ENCODE measurements at places on chromosomes 12 and 14.

- no peak overlapping the region for H3K27ac ChIP-seq
- peaks cover 50% of the 10 kb centered on the region for H3K36me3 ChIP-seq
- peaks cover 30% of the 10 kb centered on the region for H3K4me1 ChIP-seq
- DNase-seq: no peak
Measured at GRCh38 chr14:89252887-89253532, 164.0 kb downstream of the FOXN3 start.

- H3K27me3 ChIP-seq: peaks cover 20% of the 10 kb centered on the region
- H3K36me3 ChIP-seq: no peaks in the 10 kb centered on the region
- peaks cover 25% of the 10 kb centered on the region for H3K4me1 ChIP-seq
- H3K27ac ChIP-seq: no peak within 1 kb of the TSS
- H3K4me3 ChIP-seq: peak within 1 kb of the TSS; percentile 58
Measured at GRCh38 chr14:90815822-90816662, at the start of gene TTC7B. Gene TTC7B (minus strand): TSS chr14:90816430. CDS start chr14:90816295, 135 bp downstream.

- no peaks in the 10 kb centered on the region for H3K27me3 ChIP-seq
- H3K27ac ChIP-seq: no peak overlapping the region
- H3K36me3 ChIP-seq: no peaks in the 10 kb centered on the region
- H3K4me3 ChIP-seq: no peak overlapping the region
Measured at GRCh38 chr14:72315714-72316113, 383.5 kb downstream of the RGS6 start.

- peaks cover 12% of the 10 kb centered on the region for H3K4me1 ChIP-seq
- peak; percentile 98 for DNase-seq
- H3K4me3 ChIP-seq: no peak overlapping the region
- no peaks in the 10 kb centered on the region for H3K27me3 ChIP-seq
- peaks cover 10% of the 10 kb centered on the region for H3K36me3 ChIP-seq
Measured at GRCh38 chr14:34797747-34798583, 77.2 kb downstream of the BAZ1A start.

DNA sequence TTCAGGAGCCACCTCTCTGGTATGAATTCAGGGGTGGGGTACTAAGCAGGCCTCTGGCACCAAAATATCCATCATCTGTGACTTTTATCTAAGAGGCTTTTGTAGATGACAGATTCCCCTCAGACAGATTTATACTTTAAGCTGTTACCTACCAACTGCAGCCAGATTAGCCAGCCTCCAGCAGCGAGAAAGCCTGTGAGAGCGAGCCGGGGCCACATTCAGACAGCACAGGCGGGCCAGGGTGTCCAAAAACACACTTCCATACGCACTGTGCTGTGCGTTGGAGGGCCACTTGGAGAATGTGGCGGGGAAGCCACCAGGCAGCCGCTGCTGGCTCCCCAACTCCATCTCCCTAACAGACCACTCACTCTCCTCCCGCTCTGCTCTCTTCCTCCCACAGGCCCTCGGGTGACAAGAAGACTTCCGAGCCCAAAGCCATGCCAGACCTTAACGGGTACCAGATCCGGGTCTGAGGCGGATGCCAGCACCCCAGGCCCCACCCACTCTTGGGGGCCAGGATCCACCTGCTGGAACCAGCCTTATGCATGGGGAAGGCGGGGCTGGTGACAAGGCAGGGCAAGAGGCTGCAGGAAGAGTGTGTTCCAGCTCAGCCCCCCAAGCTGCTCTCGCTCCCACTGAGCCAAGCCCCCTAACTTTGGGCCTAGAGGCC lies 17.4 kb downstream of the VASH1 start:
- H3K27me3 ChIP-seq: no peaks in the 10 kb centered on the region
- no peak overlapping the region for H3K4me3 ChIP-seq
- H3K36me3 ChIP-seq: peaks cover 4% of the 10 kb centered on the region
- no peak for DNase-seq
- H3K4me1 ChIP-seq: peaks cover 14% of the 10 kb centered on the region
- H3K27ac ChIP-seq: no peak overlapping the region

- H3K4me1 ChIP-seq: no peaks in the 10 kb centered on the region
- H3K27me3 ChIP-seq: peaks cover 6% of the 10 kb centered on the region
- H3K36me3 ChIP-seq: no peaks in the 10 kb centered on the region
- no peak overlapping the region for H3K27ac ChIP-seq
- no peak for DNase-seq
- no peak overlapping the region for H3K4me3 ChIP-seq
Measured at GRCh38 chr12:69118516-69118915, 120.9 kb upstream of the CPSF6 start.

GRCh38 chr12:124543590-124544310 lies 23.7 kb downstream of the NCOR2 start:
- H3K36me3 ChIP-seq: no peaks in the 10 kb centered on the region
- no peaks in the 10 kb centered on the region for H3K27me3 ChIP-seq
- peaks cover 23% of the 10 kb centered on the region for H3K4me1 ChIP-seq
- no peak for DNase-seq
- H3K27ac ChIP-seq: no peak overlapping the region

DNA sequence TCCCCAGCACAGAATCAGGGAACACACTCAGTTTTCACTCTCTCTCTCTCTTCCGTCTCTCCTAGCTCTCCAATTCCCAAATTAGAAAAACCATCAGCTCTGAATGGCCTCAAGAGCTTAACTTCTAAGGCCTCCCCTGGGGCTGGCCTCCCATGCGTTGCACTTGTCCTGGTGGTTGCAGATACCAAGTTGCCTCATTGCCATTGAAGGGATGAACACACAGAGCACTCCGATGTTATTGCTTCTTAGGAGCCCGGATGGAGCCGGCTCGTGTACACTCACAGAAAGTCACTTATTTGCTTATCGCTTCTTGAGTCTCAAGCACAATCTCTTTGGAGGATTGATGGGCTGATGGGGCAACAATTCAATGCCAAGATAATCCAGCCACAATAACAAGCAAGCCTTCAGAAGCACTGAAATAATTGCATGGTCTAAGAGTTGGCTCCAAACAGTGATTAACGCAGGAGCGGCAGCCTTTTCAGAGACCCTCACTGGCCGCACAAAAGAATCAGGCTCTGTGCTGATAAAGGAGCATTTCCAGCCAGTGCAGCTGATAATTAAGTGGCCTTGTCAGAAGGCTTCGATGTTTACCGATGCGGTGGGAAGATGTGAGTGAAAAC lies 175.8 kb upstream of the TMEM132C start:
- no peaks in the 10 kb centered on the region for H3K36me3 ChIP-seq
- no peaks in the 10 kb centered on the region for H3K4me1 ChIP-seq
- no peak overlapping the region for H3K27ac ChIP-seq
- H3K4me3 ChIP-seq: no peak overlapping the region
- DNase-seq: no peak

DNA sequence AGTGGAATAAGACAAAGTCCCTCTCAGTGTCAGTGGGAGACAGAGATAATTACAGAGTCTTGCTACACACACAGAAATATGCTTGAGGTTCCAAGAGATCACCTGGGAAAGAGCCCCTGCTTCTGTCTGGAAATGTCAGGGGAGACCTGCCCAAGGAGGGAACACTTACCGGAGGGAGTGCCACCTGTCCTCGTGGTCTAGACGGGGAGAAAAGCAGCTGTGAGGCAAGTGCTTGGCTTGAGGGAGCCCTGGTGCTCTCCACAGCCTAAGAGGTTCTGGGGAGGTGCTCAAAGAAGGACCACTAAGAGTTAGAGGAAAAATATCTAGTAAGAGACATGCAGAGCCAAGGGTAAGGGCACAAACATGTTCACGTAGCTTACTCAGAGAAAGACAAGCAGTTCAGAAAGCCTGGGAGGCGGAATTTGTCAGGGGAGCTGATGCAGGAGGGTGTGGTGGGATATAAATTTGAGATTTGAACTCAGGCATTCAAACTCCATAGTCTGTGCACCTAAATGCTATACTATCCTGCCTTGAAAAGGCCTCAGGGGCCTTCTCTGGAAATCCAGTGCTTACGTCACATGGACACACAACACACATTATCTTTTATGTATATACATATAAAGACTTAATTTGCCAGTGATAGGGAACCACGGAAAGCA lies 38.2 kb upstream of the GNPNAT1 start:
- no peaks in the 10 kb centered on the region for H3K27me3 ChIP-seq
- no peak overlapping the region for H3K27ac ChIP-seq
- peaks cover 26% of the 10 kb centered on the region for H3K4me1 ChIP-seq
- no peaks in the 10 kb centered on the region for H3K36me3 ChIP-seq
- no peak for DNase-seq
- no peak overlapping the region for H3K4me3 ChIP-seq

- no peaks in the 10 kb centered on the region for H3K36me3 ChIP-seq
- H3K27ac ChIP-seq: no peak overlapping the region
- H3K4me1 ChIP-seq: peaks cover 37% of the 10 kb centered on the region
- no peak for DNase-seq
Measured at GRCh38 chr12:52087961-52088820, 8.7 kb downstream of the SMIM41 start.

GRCh38 chr12:59093073-59093772 lies 172.9 kb upstream of the LRIG3 start:
- H3K4me1 ChIP-seq: no peaks in the 10 kb centered on the region
- H3K36me3 ChIP-seq: no peaks in the 10 kb centered on the region
- no peaks in the 10 kb centered on the region for H3K27me3 ChIP-seq
- no peak for DNase-seq
- no peak overlapping the region for H3K27ac ChIP-seq
- no peak overlapping the region for H3K4me3 ChIP-seq

GRCh38 chr14:75711796-75712211 lies 50.8 kb downstream of the TTLL5 start:
- peak overlapping the region; percentile 70 for H3K27ac ChIP-seq
- no peaks in the 10 kb centered on the region for H3K27me3 ChIP-seq

DNA sequence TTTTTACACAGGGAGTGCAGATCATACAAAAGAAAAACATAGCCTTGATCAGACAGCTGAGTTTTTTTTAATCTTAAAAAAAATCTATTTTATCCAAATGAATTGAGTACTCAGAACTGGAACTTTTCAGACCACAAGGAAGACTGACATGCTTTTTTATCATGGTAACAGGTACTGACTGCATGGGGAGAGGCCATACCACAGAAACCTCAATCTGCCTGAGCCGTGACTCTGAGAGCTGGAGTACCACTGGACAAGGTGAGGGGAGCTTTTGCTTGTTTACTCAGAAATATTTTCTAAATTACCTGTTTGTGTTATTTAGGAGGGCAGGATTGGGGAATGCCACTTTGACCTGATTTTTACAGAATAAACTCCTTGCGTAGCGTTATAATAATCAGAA lies 143.9 kb downstream of the ALX1 start:
- H3K4me1 ChIP-seq: no peaks in the 10 kb centered on the region
- H3K4me3 ChIP-seq: no peak overlapping the region
- no peaks in the 10 kb centered on the region for H3K27me3 ChIP-seq
- no peaks in the 10 kb centered on the region for H3K36me3 ChIP-seq
- DNase-seq: no peak
- no peak overlapping the region for H3K27ac ChIP-seq

DNA sequence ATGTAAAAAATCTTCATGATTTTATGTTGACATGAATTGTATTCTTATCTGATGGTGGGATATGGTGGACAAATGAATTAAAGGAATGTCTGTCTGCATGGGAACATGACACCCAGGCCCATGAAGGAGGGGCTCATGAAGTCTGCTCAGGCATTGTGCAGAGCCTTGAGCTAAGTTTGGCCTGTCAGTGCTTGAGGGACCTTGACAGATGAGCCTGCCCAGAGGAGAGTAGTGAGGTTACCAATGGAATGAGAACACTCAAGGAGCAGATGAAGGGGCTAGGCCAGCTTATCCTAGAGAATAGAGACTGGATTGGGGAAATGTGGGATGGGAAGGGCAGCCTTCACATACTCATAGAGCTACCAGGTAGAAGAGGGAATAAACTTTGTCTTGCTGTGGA lies 68.8 kb downstream of the TMX1 start:
- H3K36me3 ChIP-seq: no peaks in the 10 kb centered on the region
- no peak overlapping the region for H3K4me3 ChIP-seq
- no peak for DNase-seq

GRCh38 chr14:103715052-103716000 lies at the start of the genes XRCC3 and ZFYVE21:
Gene XRCC3 (minus strand): TSS chr14:103715451. CDS start chr14:103711087, 4,364 bp downstream.
Gene ZFYVE21 (plus strand): TSS chr14:103715810. CDS start chr14:103715842, 32 bp downstream.
- peak; percentile 98 for DNase-seq
- H3K27ac ChIP-seq: peak within 1 kb of the TSS; percentile 81
- H3K27me3 ChIP-seq: no peaks in the 10 kb centered on the region
- H3K4me1 ChIP-seq: peaks cover 36% of the 10 kb centered on the region
- 0 out of 3 replicates have a peak, but pooled peaks cover 7% of the 10 kb centered on the region for H3K36me3 ChIP-seq
- peak within 1 kb of the TSS; percentile 73 for H3K4me3 ChIP-seq

GRCh38 chr12:121577443-121578180 lies 3.2 kb downstream of the KDM2B start:
- H3K27me3 ChIP-seq: no peaks in the 10 kb centered on the region
- H3K4me3 ChIP-seq: no peak overlapping the region
- DNase-seq: no peak
- no peak overlapping the region for H3K27ac ChIP-seq
- no peaks in the 10 kb centered on the region for H3K36me3 ChIP-seq
- H3K4me1 ChIP-seq: peaks cover 50% of the 10 kb centered on the region

DNA sequence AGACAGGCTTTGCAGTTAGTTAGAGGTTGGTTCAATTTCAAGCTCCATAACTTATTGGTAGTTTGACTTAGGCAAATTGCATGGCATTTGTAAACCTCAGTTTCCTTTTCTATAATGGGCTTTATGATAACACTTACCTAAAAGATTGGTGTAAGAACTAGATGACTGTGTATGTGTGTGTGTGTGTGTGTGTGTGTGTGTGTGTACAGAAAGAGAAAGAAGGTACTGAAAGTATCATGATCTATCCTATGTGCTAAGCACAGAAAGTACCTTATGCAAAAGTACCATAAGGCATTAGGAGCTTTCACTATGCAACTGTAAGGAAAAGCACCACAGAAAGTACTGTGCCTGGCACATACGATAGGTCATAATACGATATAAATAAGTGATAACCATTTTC lies 304.3 kb upstream of the KITLG start:
- DNase-seq: no peak
- H3K36me3 ChIP-seq: no peaks in the 10 kb centered on the region
- H3K27me3 ChIP-seq: no peaks in the 10 kb centered on the region
- no peaks in the 10 kb centered on the region for H3K4me1 ChIP-seq

DNA sequence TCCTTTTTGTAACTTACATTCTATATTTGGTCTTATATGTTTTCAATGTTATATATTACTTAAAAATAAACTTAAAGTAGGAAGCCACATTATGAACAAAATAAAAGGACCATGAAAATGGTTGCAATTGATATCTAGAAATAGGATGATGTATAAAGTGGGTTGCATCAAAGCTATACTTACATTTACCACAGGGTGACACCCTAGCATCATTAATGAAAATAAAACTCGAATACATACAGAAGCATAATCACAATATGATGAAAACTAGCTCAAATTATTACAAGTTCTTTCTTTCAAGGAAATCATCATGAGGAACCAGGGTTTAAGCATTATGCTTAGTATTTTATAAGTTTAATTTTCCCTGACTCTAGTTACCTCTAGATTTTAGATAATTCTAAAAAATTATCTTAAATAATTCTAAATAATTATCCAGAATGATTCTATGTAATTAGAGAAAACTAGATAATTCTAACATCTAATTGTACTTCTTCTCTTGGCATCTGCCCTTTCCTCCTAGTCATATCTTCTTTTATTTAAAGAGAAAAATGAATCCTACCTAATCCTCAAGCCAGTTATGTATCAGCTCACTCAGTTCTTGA lies 31.2 kb downstream of the TAS2R7 start:
- H3K27ac ChIP-seq: no peak overlapping the region
- no peak overlapping the region for H3K4me3 ChIP-seq
- peak; percentile 24 for DNase-seq
- no peaks in the 10 kb centered on the region for H3K36me3 ChIP-seq

- no peak overlapping the region for H3K27ac ChIP-seq
- H3K27me3 ChIP-seq: no peaks in the 10 kb centered on the region
- H3K36me3 ChIP-seq: peaks cover 62% of the 10 kb centered on the region
Measured at GRCh38 chr14:91167380-91167770, 53.5 kb downstream of the DGLUCY start.

- H3K4me3 ChIP-seq: peak overlapping the region; percentile 32
- H3K36me3 ChIP-seq: no peaks in the 10 kb centered on the region
- DNase-seq: peak; percentile 66
- H3K4me1 ChIP-seq: peaks cover 91% of the 10 kb centered on the region
- peak overlapping the region; percentile 73 for H3K27ac ChIP-seq
Measured at GRCh38 chr12:115451780-115452736, 768.1 kb upstream of the TBX3 start.

All from HepG2 (cell line).